Right ventricle myocardium superior (tissue), 1 donor: ENCODE measurements at places on chromosomes 4 and X. TPM values are rescaled to one million over a fixed set of nuclear protein-coding genes. Genes with fewer than 3 reads are reported as not detected.

DNA sequence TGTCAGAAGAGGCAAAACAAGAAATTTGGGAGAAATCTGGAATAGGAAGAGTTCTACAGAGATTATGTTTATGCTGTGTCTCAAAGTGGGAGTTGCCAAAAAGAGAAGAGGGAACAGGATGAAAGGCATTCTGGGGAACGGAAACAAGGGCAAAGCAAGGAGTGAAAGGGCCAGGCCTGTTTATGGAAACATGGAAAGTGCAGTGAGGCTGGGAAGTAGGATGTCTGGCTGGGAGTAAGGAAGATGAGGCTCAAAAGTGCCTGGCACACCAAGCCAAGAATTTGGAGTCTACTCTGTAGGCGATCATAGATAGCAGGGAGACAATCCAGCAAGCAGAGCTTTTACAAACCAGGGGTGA lies 1.8 kb upstream of the CUL4B start:
- no peak for DNase-seq

The PWWP3B gene
- total RNA-seq = 9.2 TPM

The KCND1 gene
- total RNA-seq = 0.38 TPM

GRCh38 chr4:15568821-15569220 lies 86.3 kb downstream of the FBXL5 start:
- no peak for DNase-seq

GRCh38 chr4:94534401-94535312 lies 82.9 kb downstream of the PDLIM5 start:
- no peak for DNase-seq

DNA sequence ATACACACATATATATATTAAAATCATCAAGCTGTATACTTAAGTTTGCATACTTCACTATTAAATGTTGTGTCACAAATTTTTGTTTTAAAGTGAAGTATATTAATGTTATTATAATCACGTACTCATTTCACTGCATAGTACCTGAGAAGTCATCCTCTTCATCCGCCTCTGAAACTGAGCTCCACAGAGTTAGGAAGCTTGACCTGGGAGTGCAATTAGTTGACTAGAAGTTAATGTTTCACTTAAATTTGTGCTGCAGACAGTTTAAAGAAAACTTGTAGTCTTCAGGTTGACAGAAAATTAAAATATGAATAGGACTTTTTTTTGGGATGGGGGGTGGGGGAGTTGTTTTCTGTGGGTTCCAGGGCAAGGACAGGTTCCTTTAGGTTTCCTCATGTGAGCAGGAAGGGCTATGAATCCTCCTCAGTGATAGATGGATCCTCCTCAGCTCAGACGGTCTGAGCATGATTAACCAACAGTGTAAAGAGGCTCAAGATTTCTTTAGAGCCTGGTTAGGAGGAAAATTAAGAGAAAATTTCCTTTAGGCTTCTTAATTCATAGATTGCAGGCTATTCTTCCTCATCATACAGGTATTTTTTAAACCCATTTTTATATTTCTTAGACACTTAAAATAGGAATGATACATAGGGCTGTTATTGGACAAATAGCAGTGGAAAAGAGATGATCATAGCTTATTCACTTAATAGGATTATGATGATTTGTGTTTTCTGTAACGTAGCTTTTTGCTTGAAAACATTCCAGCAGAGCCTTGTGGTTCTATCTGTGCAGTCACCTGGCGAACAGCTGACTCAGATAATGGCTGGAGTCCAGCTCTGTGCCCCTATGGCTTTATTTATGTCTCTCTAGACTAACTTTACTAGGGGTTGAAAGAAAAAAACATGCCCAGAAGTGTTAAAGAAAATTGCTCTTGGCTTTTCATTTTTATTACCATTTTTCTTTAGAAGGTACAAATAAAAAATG lies 102.7 kb downstream of the SLC4A4 start:
- no peak for DNase-seq

DNA sequence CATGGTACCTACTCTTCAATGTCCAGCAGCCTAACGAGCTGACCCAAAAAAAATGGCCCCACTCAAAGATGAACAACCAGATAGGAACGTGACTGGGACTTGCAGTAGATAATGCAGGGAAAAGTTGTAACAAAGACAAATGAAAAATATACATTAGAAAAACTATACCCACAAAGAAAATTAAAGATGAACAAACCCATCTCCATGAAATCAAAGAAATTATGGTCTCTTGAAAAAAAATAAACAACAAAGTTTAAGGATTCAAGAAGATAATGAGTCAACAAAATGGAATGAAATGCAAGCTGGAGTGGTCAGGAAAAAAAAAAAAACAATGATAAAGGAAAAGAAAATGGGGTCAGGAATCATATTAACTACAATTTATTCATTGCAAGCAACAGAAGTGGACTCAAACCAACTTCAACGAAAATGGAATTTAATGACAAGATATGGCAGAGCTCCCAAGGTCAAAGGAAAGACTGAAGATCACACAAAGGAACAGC lies 309.8 kb upstream of the GALNT7 start:
- DNase-seq = no peak

GRCh38 chr4:86596807-86597206 lies 2.7 kb downstream of the PTPN13 start:
- no peak for DNase-seq

DNA sequence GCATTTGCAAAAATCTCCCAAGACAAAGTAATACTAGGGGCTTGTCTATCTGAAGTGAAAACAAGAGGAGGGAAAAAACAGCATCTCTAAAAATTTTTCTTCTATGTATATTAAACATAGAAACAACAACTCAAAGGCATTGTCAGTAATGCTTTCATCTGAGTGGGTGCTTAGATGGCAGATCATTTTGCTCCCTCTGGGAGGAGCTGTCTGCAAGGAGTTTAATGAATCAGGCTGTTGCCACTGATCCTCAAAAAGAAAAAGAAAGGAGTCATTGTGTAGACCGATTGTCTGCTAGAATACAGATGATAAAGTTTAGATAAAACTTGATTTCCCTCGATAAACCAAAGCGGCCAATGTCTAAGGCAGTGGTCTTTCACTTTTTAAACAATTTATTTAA lies 49.7 kb upstream of the KLHL8 start:
- DNase-seq = no peak

The EVC2 gene
- 1.6 TPM for total RNA-seq

The SLBP gene
- 12.6 TPM for total RNA-seq

DNA sequence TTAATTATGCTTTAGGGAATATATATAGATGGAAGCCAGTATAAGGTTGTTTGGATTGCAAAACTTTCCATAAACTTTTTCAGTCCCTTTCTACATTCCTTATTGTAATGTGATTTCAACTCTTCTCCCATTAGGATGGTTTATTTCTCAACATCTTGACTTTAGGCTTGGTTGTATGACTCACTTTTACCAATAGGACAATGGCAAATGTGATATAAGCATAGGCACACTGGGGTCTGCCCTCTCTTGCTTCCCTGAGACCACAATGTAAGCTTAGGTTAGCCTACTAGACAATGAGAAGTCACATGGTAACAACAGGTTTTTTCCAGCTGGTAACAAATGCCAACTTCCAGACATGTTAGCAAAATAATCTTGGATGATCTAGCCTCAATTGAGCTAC lies 163.3 kb upstream of the RBPJ start:
- no peak for DNase-seq

The HS6ST2 gene
- 0.08 TPM for total RNA-seq

DNA sequence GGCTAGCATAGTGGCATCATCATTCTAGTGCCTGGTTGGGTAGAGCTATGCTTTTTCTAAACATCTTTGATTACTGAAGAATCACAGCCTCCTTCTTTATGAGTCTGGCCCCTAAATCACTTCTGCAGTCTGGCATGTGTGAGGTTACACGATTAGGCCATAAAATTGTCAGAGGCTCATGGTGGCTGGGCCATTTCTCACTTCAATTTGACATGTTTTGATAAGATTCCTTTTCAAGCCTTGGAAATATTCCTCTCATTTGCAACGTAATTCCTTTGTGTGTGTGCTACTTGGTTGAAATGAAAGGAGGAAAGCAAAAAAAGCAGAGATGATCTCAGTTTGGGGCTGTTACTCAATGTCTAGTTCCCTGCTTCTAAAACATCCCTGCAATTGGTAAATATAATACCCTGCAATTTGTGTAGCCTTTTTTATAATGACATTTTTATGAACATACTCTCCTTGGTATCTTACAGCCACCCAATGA lies 6.2 kb downstream of the CCKAR start:
- DNase-seq = no peak

DNA sequence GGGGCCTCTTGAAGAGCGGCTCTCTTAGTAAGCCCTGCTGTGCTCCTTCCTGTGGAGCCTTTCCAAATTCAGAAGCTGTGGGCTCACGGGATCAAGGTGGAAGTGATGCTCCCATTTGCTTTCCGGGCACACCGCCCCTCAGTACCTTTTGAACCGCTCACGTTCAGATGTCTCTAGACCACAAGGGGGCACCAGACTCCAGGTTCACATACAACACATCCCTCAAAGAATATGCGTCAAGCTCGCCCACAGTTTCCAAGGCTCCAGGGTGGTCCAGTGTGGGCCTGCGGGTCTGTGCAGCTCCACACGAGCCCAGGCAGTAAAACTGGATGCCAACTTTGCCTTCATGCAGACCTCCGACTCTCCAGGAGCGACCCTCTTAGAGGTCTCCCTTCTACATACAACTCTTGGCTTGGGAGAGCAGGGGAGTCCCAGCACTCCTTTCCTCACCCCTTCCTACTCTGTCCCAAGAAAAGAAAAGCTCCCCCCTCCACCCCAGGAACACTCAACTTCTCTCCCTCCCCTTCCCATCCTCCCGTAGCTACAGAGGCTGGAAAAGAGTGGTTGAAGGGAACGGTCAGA lies 11.0 kb downstream of the SUPT20HL1 start:
- peak; percentile 46 for DNase-seq

The CFI gene
- total RNA-seq = 10.6 TPM

The FAM184B gene
- total RNA-seq = not detected

The CXCL8 gene
- not detected for total RNA-seq

DNA sequence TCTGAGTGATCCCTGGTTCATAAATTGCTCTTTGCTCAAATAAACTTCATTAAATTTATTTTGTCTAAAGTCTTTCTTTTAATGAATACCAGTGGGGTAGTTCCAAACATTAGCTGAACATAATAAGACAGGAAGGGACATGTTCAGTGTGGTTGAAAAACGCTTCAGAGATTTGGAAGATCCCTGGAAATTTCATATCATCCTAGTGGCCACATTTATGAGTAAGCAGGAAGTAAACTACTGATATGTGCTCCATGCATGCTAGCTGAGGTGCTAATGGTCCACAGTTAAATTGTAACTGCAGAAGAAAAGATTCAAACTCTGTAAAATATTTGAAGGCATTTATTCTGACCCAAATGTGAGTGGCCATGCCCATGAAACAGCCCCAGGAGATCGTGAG lies 1328.7 kb downstream of the ADGRL3 start:
- no peak for DNase-seq

The AMBN gene
- total RNA-seq = not detected

DNA sequence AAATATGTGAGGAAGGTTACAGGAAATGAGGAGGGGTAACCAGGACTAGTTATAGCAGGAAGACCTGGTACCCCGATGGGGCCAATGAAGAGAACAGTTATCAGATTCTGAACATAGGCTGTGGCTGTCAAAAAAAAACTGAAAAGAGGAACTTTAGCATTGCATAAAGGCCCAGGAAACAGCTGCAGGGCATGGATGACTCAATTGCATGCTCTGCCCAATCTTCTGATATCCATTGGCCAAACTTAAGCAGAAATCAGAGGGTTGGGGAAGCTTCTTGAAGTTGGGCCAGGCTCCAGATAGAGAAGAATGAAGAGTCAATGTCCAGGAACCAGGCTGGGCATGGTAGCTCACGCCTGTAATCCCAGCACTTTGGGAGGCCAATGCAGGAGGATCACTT lies 1222.4 kb upstream of the PRKX start:
- DNase-seq = no peak
